IMR-90 (cell line): ENCODE measurements at places on chromosomes 3 and 15. TPM values are rescaled to one million over a fixed set of nuclear protein-coding genes. Genes with fewer than 3 reads are reported as not detected.

Gene ZNF620
- total RNA-seq, result 0.72 and 0.83 TPM in 2 replicates

DNA sequence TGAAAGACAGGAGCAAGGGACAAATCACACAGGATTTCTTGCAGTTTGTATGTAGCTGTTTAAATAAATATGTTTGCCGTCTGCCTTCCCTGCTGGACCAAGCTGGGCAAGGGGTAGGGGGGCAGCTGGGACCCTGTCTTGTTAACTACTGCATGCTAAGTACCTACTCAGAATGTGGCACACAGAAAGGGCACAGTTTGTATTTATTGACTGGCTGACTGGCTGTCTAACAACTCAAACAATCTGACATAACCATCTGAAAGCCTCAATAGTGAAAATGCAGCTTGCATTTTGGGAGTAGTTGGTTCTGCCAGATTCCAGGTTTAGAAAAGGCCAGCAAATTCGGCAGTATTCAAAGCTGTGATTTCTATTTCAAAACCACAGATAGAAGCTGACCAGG, 16.6 kb upstream of the MAGI1 start:
- no peaks in the 10 kb centered on the region for H3K36me3 ChIP-seq
- peaks cover 3% of the 10 kb centered on the region for H3K4me1 ChIP-seq
- no peak overlapping the region for H3K27ac ChIP-seq
- DNase-seq, result no peak

DNA sequence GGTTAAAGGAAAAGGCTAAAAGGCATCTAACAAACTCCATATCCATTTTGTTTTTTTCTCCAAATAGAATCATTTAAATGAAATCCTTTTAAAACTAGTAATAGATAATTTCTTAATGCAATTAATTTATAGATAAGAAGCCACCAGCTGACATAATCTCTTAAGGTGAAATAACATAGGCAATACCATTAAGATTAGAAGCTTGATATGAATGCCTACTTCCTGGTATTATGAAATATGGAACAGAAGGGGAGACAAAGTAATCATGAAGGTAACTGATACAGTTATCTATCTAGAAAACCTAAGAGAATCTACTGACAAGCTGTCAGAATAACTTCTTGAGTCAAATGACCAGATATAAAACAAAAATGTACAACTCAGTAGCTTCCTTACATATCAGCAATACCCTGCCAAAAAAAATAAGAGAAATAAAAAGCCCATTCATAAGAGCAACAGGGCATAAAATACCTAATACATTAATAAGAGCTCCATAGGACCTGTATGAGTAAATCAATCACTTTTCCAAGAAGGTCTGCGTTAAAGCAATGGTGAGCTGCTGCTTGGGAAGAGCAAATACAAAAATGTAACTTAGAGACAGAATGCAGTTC, 10.7 kb downstream of the EHD4 start:
- no peaks in the 10 kb centered on the region for H3K27me3 ChIP-seq
- no peak overlapping the region for H3K27ac ChIP-seq
- H3K4me1 ChIP-seq, result peaks cover 17% of the 10 kb centered on the region
- no peak overlapping the region for H3K4me3 ChIP-seq
- no peak for DNase-seq

- no peak for DNase-seq
- peaks cover 2% of the 10 kb centered on the region; the same call in 1 of the 2 replicates for H3K4me1 ChIP-seq
- peaks cover 30% of the 10 kb centered on the region for H3K36me3 ChIP-seq
- no peak overlapping the region for H3K27ac ChIP-seq
- no peak overlapping the region for H3K4me3 ChIP-seq
- H3K27me3 ChIP-seq, result no peaks in the 10 kb centered on the region
Measured at GRCh38 chr15:89646416-89647141, 8.7 kb downstream of the KIF7 start.

GRCh38 chr3:125134952-125135351, 77.6 kb downstream of the SLC12A8 start:
- no peak overlapping the region for H3K27ac ChIP-seq
- H3K4me1 ChIP-seq, result peaks cover 23% of the 10 kb centered on the region
- H3K36me3 ChIP-seq, result no peaks in the 10 kb centered on the region
- no peak for DNase-seq
- no peak overlapping the region for H3K4me3 ChIP-seq
- H3K27me3 ChIP-seq, result no peaks in the 10 kb centered on the region

GRCh38 chr3:41304593-41304992, 105.3 kb downstream of the CTNNB1 start:
- no peaks in the 10 kb centered on the region for H3K4me1 ChIP-seq
- DNase-seq, result peak; percentile 15
- H3K27ac ChIP-seq, result no peak overlapping the region
- H3K4me3 ChIP-seq, result no peak overlapping the region
- H3K36me3 ChIP-seq, result no peaks in the 10 kb centered on the region
- no peaks in the 10 kb centered on the region for H3K27me3 ChIP-seq

DNA sequence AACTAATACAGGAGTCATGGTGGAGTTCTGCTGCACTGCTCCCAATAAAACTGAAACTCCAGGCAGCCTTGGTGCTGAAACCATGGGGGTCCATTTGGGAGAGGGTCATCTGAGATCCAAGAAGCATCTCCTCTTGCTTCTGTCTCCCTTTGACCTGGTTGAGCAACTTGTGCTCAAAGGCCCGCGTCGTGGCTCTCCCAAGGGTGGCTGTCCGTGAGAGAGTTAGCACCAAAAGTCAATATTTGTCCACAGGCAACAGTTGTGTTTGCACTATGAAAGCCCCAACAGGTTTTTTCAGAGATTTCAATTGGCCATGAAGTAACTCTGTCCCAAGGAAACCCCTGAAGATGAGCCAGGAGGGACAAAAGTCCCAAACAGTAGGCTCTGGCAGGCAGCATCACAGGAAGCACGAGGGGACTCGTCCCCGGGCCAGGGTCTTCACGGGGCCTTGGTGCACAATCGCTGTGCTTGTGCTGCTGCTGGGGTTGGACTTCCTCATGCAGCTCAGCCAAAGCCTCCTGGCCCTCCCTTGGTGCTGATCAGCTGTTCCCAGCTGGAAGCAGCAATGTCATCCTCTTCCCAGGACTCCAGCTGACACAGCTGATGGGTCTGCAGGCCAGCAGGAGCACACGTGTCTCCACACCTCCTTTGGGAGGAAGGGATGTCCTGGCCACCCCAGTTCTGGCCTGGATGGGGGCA, 39.4 kb upstream of the WNT5A start:
- H3K4me3 ChIP-seq, result no peak overlapping the region
- no peaks in the 10 kb centered on the region for H3K36me3 ChIP-seq
- H3K27ac ChIP-seq, result no peak overlapping the region

DNA sequence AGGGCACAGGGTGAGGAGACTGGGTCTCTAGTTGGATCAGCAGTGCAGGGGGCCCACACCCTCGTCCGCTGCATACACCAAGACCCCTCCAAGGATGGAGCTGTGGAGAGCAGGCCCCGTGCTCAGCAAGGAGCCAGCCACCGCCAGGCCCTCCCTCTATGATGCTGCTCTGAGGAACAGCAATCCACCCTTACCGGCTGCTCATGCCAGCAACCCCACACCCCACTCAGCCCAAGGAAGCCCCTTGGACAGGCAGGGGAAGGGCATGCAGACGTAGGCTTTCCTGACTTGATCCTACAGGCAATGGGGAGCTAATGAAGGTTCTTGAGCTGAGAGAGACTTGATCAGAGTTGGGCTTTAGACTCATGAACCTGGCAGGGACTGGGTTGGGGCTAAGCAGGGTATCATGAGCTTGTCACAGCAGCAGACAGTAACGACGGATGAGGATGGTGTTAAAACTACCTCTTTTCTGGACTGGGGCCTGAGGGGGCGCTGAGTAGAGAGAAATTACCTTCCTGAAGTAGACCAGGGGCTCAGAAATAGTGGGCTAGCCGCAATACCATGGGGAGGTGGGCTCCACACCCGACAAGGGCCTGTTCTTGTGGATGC, 50.5 kb upstream of the FGD5 start:
- H3K27ac ChIP-seq, result no peak overlapping the region
- DNase-seq, result no peak
- no peak overlapping the region for H3K4me3 ChIP-seq
- no peaks in the 10 kb centered on the region for H3K36me3 ChIP-seq

- no peak overlapping the region for H3K4me3 ChIP-seq
- no peak for DNase-seq
- no peaks in the 10 kb centered on the region for H3K27me3 ChIP-seq
- H3K27ac ChIP-seq, result no peak overlapping the region
Measured at GRCh38 chr15:93612953-93613352, 523.9 kb upstream of the RGMA start.

- H3K4me3 ChIP-seq, result no peak overlapping the region
- no peaks in the 10 kb centered on the region for H3K36me3 ChIP-seq
- H3K4me1 ChIP-seq, result no peaks in the 10 kb centered on the region
- DNase-seq, result peak; percentile 17
- no peaks in the 10 kb centered on the region for H3K27me3 ChIP-seq
Measured at GRCh38 chr3:20111836-20112235, 71.6 kb downstream of the KAT2B start.

Gene PLA2G4E
- not detected in 2 replicates for total RNA-seq

- peaks cover 19% of the 10 kb centered on the region for H3K27me3 ChIP-seq
- H3K4me3 ChIP-seq, result no peak overlapping the region
- H3K4me1 ChIP-seq, result no peaks in the 10 kb centered on the region
- no peaks in the 10 kb centered on the region for H3K36me3 ChIP-seq
- no peak overlapping the region for H3K27ac ChIP-seq
Measured at GRCh38 chr15:72411111-72411510, 13.0 kb downstream of the TMEM202 start.

GRCh38 chr15:68658641-68659358, 80.0 kb downstream of the CORO2B start:
- no peak for DNase-seq
- no peaks in the 10 kb centered on the region for H3K4me1 ChIP-seq
- no peak overlapping the region for H3K4me3 ChIP-seq
- no peaks in the 10 kb centered on the region for H3K27me3 ChIP-seq
- H3K36me3 ChIP-seq, result no peaks in the 10 kb centered on the region
- no peak overlapping the region for H3K27ac ChIP-seq

- peaks cover 4% of the 10 kb centered on the region; the same call in 1 of the 2 replicates for H3K4me1 ChIP-seq
- H3K36me3 ChIP-seq, result no peaks in the 10 kb centered on the region
- peak overlapping the region; percentile 8 for H3K27ac ChIP-seq
- DNase-seq, result peak; percentile 85
Measured at GRCh38 chr3:101828691-101829436, 20.4 kb upstream of the NFKBIZ start.

Gene SLC24A5
- total RNA-seq, result not detected in 2 replicates

GRCh38 chr15:62658498-62658897, 384.0 kb upstream of the TPM1 start:
- H3K27ac ChIP-seq, result no peak overlapping the region
- peaks cover 18% of the 10 kb centered on the region for H3K36me3 ChIP-seq
- DNase-seq, result no peak
- no peak overlapping the region for H3K4me3 ChIP-seq
- no peaks in the 10 kb centered on the region for H3K4me1 ChIP-seq

GRCh38 chr3:27325419-27325818, 43.8 kb downstream of the NEK10 start:
- DNase-seq, result no peak
- H3K36me3 ChIP-seq, result no peaks in the 10 kb centered on the region
- H3K27me3 ChIP-seq, result no peaks in the 10 kb centered on the region
- H3K4me1 ChIP-seq, result peaks cover 22% of the 10 kb centered on the region
- no peak overlapping the region for H3K4me3 ChIP-seq

Gene C2CD4A
- not detected in 2 replicates for total RNA-seq

GRCh38 chr3:112136959-112137693, 4.1 kb upstream of the GCSAM start:
- no peak overlapping the region for H3K4me3 ChIP-seq
- DNase-seq, result peak; percentile 34
- H3K4me1 ChIP-seq, result no peaks in the 10 kb centered on the region
- H3K27me3 ChIP-seq, result no peaks in the 10 kb centered on the region
- H3K36me3 ChIP-seq, result no peaks in the 10 kb centered on the region

Gene IGF2BP2
- total RNA-seq, result 88.2 and 126 TPM in 2 replicates

Gene ISG20
- total RNA-seq, result 0.72 and 1.1 TPM in 2 replicates

DNA sequence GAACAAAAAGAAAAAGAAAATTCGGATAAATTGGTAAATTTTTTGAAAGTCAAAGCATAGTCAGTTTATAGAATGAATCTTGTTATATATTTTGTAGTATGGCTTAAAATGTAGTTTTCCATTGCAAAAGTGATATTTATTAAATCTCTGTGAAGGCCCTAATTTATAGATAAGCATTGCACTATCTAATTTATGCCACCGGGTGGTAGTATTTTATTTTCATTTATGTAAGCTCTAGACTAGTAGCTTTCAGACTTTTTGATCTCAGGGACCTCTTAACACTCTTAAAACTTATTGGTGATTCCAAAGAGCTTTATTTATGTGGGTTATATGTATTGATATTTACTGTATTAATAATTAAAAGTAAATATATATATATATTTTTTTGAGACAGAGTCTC, 133.9 kb upstream of the LRRFIP2 start:
- no peaks in the 10 kb centered on the region for H3K27me3 ChIP-seq
- peaks cover 4% of the 10 kb centered on the region; the same call in 1 of the 2 replicates for H3K4me1 ChIP-seq
- no peaks in the 10 kb centered on the region; the same call in none of the 2 replicates for H3K36me3 ChIP-seq
- peak; percentile 27 for DNase-seq
- H3K27ac ChIP-seq, result no peak overlapping the region

DNA sequence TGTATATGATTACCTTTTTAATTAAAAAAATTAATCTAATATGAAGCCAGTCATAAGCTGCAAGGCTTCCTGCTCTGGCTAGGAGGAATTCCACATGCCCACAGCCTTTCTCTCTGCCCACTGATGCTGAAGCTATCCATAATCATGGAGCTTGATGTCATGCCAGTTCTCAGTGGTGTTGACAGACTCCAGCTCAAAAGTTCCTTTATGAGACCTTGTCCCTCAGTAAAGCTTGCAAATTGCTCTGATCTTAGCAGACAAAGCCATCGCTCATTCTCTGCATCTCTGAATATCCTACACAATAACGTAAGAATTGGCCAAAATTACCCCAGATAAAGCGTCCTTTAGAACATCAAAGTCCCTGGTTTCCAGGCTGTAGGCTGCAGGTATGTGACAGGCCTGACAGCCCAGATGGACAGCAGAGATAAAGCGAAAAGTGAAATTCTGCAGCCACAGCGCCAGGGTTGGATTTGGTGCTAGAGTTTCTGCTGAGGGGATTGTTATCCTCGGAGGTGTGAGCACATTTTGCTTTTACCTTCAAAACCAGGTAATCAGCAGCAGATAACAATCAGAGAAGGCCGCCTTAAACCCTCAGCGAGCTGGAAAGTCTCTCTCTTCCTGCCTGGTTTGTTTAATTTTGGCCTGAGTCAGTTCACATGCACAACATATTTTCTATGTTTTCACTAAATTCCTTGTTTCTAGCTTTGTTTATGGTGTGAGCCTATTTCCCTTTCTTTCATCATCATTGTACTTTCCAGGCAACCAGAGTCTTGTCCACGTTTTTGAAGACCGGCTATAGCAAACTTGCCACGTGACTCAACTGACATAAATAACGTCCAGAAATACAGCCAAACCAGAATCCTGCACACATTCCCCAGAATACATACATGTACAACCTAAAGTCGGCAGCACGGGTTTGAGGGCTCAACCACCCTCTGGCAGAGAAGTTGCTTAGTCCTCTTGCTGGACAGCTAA, 36.6 kb upstream of the ALDH1A3 start:
- no peaks in the 10 kb centered on the region for H3K27me3 ChIP-seq
- DNase-seq, result peak; percentile 92
- peaks cover 9% of the 10 kb centered on the region for H3K4me1 ChIP-seq
- H3K27ac ChIP-seq, result peak overlapping the region; percentile 93; the same call in 1 of the 2 replicates
- H3K4me3 ChIP-seq, result no peak overlapping the region

Gene SLMAP
- 26.5 and 32.2 TPM in 2 replicates for total RNA-seq

Gene RNU6-1
- not detected in 2 replicates for total RNA-seq

Gene CFAP91
- not detected in 2 replicates for total RNA-seq

GRCh38 chr3:81459733-81460132, 301.7 kb downstream of the GBE1 start:
- H3K27me3 ChIP-seq, result no peaks in the 10 kb centered on the region
- H3K27ac ChIP-seq, result no peak overlapping the region
- H3K4me3 ChIP-seq, result no peak overlapping the region
- DNase-seq, result no peak

Gene SYNPR
- total RNA-seq, result not detected in 2 replicates

Gene TNK2
- 2.2 TPM in 2 replicates for total RNA-seq

Gene NT5DC2
- 161 and 173 TPM in 2 replicates for total RNA-seq
